Panc1 (cell line): ENCODE measurements at places on chromosomes 6 and 20.

DNA sequence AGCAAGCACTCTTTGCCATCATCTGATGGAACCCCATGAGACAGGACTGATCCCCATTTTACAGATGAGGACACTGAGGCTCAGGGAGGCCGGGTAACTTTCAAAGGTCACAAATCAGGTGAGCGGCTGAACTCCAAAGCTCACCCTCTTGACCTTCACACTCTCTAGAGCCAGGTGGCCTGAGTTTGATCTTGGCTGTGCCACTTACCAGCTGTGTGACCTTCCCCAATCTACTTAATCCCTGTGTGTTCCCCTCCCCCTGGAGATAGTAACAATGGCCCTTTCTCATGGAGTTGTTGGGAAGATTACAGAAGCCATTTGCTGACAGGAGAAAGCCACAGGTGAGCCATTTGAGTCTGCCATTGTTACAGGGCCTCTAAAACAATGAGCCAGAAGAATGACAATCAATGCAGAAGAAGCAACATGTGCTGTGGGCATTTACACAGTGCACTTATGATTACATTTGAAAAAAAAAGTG is 34.5 kb downstream of the BMP7 start:
- no peaks in the 10 kb centered on the region for H3K36me3 ChIP-seq
- H3K4me1 ChIP-seq: no peaks in the 10 kb centered on the region; the same call in 1 of the 2 replicates
- no peak overlapping the region for H3K27ac ChIP-seq
- no peak for DNase-seq

DNA sequence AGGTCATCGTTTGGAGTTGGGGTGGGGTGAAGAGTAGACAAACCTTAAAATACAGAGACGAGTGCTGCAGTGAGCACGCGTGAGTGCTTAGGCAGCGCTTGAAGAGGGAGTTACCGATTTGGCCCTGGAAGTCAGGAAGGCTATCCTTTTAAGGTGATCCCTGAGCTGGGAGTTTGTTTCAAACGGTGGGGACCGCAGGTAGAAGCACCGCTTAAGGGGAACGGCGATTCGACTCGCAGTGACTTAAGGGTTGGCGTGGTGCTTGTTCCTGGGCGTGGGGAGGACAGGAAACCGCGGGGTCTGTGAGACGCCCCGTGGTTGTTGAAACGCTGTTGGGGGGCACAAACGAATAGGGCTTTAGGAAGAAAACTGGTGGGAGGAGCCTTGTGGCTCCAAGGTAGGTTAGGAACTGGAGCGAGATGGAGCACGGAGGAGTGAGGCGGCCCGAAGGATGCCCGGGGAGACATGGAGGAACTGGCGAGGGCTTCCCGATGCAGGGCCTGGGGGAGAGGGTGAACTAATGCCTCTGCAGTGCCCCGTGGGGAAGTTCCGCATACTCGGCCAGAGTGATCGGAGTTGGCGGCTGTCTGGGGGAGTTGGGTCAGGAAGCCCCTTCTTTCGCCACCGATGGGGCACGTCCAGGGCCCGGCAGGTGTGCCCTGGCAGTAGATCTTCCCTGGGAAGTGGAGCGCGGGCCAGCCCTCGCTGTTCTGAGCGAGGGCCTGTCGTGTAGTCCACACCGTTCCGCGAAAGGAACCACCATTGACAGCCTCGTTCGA is 1.3 kb upstream of the CDYL start:
- H3K27me3 ChIP-seq: peaks cover 12% of the 10 kb centered on the region
- H3K4me3 ChIP-seq: peak overlapping the region; percentile 85
- peak overlapping the region; percentile 85 for H3K27ac ChIP-seq
- DNase-seq: no peak

DNA sequence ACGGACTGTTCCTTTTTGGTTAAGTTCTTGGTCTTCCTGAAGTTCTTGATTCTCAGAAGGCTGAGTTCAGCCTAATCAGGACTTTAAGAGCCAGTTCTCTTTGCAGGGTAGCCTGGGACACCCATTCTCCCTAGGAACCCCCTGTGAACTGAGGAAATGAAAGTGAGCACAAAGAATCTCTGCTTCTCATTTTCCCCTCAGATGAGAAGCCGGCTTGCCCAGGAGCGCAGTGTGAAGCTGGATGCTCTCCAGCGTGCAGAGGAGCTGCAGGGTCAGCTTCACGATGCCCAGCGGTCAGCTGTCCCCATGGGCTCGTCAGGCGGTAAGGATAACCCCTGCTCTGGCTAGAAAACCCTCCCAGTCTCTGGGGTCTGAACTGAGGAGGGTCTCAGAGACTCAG is 34.0 kb downstream of the CD164 start:
- no peak overlapping the region for H3K27ac ChIP-seq
- H3K4me3 ChIP-seq: no peak overlapping the region
- DNase-seq: no peak
- H3K27me3 ChIP-seq: no peaks in the 10 kb centered on the region
- H3K4me1 ChIP-seq: no peaks in the 10 kb centered on the region

DNA sequence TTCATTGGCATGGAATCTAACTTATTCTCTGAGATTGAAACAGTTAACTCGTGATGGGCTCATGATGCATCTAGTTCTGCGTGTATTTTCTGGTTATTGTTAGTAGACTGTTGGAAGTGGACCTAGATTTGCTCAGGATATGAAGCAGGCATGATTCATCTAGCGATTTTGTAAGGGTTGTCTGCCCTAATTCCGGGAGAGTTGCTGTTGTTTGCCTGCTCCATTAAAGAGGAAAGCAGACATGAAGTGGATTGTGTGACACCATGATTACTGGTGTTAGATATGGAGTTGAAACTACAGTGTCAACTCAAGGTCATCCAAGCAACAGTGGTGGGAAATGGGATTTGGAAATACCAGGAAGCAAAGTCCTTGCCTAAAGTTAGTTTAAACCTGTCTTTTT is 41.0 kb downstream of the SOX4 start:
- H3K4me1 ChIP-seq: no peaks in the 10 kb centered on the region
- H3K27ac ChIP-seq: peak overlapping the region; percentile 58; the same call in 1 of the 2 replicates
- H3K4me3 ChIP-seq: no peak overlapping the region
- no peaks in the 10 kb centered on the region for H3K36me3 ChIP-seq
- no peaks in the 10 kb centered on the region for H3K27me3 ChIP-seq

DNA sequence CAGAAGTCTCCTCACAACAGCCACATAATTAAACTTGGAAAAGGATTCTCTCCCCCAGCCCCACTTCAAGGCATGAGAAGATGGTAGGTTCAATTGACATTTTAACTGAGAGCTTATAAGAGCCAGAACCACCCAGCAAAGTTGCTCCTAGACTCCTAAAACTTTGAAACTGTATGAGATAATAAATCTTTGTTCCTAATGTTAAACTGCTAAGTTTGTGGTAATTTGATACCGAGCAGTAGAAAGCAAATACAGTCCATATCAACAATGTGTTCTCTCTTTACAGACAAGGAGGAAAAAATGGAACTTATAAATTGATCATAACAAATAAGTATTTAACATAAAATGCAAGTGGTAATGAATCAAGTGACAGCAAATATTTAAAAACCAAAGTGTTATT is 831.8 kb downstream of the MAFB start:
- H3K4me1 ChIP-seq: no peaks in the 10 kb centered on the region
- H3K36me3 ChIP-seq: no peaks in the 10 kb centered on the region
- DNase-seq: no peak
- H3K4me3 ChIP-seq: no peak overlapping the region

DNA sequence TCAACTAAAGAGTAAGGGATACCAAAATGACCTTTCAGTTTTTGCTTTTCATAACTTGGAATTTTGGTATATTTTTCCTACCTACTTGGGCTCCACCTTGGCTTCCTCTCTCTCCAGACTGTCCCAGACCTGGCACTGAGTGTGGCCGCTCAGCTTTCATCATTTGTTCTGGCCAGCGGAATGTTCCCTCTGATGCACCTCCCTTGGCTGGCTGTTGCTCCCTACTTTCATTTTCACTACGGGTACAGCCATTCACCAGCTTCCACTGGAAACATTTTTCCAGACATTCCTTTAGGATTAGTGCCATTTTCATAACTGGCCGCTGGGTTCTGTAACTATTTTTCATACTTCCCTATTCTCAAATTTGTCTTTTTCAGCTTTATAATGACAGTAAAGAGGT is 487.4 kb downstream of the TENT5A start:
- H3K4me3 ChIP-seq: 0 out of 2 replicates have a peak overlapping the region, but pooled peaks have one; percentile 10
- no peaks in the 10 kb centered on the region for H3K27me3 ChIP-seq
- no peaks in the 10 kb centered on the region for H3K4me1 ChIP-seq
- no peak overlapping the region for H3K27ac ChIP-seq
- no peaks in the 10 kb centered on the region for H3K36me3 ChIP-seq

- H3K36me3 ChIP-seq: peaks cover 4% of the 10 kb centered on the region; the same call in 1 of the 2 replicates
- DNase-seq: no peak
- H3K27ac ChIP-seq: no peak overlapping the region
Observed at GRCh38 chr6:32833664-32834063, 4.9 kb downstream of the TAP2 start.

- no peaks in the 10 kb centered on the region for H3K27me3 ChIP-seq
- H3K4me3 ChIP-seq: no peak overlapping the region
- no peaks in the 10 kb centered on the region for H3K36me3 ChIP-seq
- no peaks in the 10 kb centered on the region for H3K4me1 ChIP-seq
- no peak overlapping the region for H3K27ac ChIP-seq
Observed at GRCh38 chr6:61953851-61954250, 332.2 kb downstream of the KHDRBS2 start.

DNA sequence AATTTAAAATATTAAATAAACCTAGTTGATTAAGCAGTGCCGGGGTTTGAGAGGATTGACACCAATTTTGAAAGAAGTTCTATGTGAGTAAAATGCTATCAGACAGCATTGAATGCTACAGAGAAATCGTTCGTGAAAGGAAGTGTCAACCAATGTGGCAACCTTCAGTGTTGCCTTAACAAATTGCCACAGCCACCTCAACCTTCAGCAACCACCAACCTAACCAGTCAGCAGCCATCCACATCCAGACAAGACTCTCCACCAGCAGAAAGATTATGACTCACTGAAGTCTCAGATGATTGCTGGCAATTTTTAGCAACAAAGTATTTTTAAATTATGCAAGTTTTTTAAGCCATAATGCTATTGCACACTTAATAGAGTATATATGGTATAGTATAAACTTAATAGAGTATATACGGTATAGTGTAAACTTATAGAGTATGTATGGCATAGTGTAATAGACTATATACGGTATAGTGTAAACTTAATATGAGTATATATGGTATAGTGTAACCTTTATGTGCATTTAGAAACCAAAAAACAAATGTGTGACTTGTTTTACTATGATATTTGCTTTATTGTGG is 65.3 kb upstream of the ID4 start:
- H3K27me3 ChIP-seq: no peaks in the 10 kb centered on the region
- DNase-seq: no peak
- H3K4me1 ChIP-seq: no peaks in the 10 kb centered on the region
- H3K27ac ChIP-seq: no peak overlapping the region
- no peaks in the 10 kb centered on the region for H3K36me3 ChIP-seq
